ENCODE measurements at places on chromosomes 16 and 17.

GRCh38 chr16:28205117-28205899, 6.5 kb downstream of the XPO6 start:
- DNase-seq = no peak

DNA sequence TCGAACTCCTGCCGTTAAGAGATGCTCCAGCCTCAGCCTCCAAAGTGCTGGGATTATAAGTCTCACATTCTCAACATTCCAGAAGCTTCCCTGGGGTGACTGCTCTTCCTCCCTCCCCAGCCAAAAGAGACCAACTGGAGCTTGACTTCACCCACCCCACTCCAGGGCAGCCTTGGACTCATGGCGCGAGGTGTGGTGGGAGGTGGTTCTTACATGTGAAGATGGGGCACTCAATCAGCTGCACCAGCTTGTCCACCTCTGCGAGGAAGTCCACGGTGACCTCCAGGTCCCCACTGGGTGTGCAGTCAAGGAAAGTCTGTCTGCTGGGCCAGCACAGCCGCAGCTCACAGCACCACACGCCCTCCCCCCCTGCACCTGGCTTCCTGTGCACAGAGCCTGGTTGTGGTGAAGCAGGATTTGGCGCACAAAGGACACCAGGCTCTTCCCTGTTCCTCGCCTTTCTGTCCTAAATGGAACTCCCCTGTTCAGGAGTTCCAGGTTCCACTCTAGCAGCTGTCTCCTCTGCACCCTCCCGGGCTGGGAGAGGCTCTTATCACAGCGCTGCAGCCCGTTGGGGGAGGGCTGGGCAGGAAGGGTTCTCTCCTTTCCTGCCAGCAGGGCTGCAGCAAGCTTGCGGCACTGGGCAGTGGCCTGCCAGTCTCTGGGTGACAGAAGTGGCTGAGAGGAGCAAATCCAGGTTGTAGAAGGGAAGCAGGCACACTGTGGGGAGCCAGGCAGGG, 9.6 kb upstream of the MTSS2 start:
- no peak for DNase-seq

DNA sequence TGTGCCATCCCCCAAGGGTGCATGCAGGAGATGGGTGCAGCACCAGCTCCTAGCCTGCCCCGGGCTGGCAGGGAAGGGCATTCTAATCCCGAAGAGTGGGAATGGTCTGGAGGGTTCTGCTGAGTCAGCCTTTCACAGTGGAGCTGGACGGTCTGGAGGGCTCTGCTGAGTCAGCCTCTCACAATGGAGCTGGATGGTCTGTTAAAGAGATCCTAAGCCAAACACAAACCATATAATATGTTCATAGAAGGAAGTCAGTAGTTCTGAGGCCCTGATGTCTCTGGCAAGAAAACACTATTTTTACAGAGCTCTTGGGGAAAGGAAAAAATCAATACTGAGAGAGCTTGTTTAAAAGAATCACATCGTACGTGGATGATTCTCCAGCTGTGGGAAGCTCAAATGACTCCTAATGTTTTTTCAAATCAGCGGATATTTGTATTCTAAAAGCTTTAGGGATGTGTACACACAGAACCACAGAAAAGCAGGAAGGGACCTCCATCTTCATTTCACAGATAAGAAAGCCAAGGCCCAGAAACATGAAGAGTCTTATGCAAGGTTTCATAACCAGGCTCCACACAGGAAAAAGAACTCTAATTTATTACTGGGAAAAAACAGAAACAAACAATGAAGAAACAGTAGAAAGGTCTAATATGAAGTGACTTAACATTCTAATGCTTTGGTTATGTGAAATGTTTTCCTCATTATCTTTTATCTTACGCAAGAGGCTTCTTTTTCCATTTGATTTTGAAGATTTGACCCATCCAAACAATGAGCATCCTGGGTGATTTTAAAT, 176.3 kb downstream of the VPS53 start:
- no peak for DNase-seq

GRCh38 chr16:14444979-14445810, 184.9 kb downstream of the PARN start:
- no peak for DNase-seq

DNA sequence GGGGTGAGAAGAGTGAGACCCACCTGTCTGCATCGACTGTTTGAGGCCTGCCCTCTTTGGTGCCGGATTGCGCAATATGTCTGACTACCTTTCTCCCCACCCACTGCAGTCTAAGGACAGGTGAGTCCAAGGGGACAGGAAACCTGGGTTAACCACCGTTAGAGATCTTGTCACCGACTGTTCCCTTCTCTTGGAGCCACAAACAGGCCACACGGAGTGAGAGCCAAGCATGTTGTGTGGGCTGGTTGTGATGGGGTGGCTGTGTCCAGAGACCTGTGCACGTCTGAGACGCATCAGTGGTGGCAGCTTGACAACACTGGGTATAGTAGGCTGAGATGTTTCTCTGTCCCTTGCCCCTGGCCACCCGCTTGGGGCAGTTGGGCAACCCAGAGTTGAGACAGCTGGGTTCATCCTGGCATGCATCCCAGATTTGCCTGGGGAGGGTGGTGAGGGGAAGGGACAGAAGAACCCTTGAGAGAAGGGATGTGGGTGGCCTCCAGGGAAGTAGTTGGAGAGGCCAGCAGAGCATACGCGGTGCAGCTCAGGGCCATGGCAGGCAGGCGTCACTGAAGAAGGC, 21.4 kb downstream of the MPRIP start:
- DNase-seq = no peak

DNA sequence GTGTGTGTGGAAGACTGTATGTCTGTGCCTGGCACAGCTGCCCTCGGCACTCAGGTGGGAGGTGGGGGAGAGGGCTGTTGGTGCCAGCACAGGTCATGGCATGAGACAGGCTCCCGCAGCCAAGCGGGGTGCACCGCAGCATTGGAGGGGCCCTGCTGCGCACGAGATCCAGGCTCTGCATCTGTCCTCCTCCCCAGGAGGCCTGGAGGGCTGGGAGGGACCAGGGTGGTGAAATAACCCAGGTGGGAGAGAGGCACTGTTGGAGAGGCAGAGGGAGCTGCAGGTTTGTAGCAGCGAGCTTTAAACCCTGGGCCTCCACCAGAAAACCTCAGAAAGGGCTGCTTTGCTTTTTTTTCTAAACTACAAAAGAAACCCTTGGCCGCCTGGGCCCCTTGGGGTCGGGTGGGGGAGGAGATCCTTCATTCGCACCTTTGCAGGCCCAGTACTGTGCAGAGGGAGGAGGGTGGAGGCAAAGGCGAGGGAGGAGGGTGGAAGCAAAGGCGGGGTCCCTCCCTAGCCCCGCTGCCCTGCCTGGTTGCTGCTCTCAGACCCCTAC, 241.7 kb downstream of the SEC14L1 start:
- DNase-seq = peak; percentile 51

- no peak for DNase-seq
Measured at GRCh38 chr17:68054296-68054900, 18.9 kb downstream of the KPNA2 start.

- DNase-seq = no peak
Measured at GRCh38 chr16:75868636-75869632, 142.6 kb upstream of the CPHXL start.

DNA sequence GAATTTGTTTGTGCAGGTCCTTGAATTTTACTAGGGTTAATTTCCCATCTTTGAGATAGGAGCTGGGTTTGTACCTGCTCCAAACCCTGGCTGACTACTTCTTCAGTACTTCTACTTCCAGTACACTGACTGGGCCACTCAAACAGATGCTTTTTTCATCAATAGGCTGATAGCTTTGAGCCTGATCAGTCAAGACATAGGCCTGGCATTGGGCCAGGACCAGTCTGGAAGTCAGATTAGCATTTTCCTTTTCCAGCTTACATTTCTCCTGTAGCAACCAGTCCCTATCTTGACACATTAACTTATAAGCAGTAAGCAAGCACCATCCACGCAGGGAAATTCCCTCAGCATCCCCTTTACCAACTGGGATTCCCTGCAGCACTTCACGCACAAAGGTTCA, 7.5 kb upstream of the TMEM101 start:
- no peak for DNase-seq

GRCh38 chr17:8630227-8630801, at the start of gene MYH10:
Gene MYH10 (minus strand): TSS chr17:8630725. CDS start chr17:8623246, 7,479 bp downstream.
- DNase-seq = no peak

DNA sequence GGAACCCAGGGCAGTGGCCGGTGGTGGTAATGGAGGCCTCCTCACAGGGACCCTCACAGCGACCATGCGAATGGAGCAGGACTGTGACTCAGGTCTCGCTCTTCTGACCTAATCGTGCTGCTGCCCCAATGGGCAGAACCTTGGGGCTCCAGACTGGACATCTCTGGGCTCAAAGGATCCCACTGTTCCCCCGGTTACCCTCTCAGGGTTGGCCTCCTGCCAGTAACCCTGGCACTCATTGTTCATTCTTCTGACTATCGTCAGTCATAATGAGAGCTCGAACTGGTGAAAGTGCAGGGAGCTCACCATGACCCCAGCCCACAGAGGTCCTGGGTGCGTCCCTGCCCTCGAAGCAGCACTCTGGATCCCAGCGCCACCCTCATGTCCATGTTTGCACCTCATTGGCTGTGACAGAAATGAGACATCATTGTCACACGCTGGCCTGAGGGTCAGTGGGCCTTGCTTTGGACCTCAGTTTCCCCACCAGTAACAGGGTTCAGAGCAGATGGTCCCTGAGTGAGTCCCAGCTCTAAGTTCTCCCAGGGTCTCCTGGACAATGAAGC, 4.0 kb upstream of the NPRL3 start:
- DNase-seq = no peak

GRCh38 chr17:81806461-81807209, 2.7 kb downstream of the GCGR start:
- no peak for DNase-seq

DNA sequence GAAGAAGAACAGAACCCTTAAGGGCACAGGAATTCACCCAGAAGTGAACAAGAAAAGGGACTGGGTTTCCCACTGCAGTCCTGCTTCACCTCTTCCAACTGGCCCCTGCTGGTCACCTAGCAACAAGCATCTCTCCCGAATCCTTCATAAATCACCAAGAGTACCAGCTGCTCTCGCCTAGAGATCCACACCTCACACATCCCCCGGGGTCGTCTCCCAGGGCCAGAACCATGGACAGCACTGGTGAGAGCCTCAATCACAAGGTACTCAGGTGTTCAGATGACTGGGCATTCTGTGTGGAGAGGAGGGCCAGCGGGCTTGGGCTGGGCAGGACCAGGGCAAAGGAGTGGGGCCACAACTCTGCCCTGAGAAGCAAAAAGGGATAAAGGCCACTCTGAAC, 65.9 kb downstream of the CCT6B start:
- DNase-seq = no peak

DNA sequence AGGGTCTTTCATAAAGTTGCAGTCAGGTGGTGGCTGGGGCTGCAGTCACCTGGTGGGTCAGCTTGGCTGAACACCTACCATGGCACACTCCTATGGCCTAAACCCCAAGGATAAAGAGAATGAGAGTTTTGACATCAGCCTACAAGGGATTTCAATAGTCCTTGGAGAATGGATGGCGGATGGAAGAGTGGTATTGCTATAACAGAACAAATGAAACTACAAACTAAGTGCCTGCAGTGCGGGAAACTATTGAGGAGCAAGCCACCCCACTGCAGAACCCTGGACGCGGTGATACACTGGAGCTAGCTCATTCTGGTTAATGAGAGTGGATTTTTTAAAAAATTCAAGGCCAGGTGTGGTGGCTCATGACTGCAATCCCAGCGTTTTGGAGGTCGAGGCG, 3.0 kb upstream of the PRPSAP2 start:
- DNase-seq = no peak

DNA sequence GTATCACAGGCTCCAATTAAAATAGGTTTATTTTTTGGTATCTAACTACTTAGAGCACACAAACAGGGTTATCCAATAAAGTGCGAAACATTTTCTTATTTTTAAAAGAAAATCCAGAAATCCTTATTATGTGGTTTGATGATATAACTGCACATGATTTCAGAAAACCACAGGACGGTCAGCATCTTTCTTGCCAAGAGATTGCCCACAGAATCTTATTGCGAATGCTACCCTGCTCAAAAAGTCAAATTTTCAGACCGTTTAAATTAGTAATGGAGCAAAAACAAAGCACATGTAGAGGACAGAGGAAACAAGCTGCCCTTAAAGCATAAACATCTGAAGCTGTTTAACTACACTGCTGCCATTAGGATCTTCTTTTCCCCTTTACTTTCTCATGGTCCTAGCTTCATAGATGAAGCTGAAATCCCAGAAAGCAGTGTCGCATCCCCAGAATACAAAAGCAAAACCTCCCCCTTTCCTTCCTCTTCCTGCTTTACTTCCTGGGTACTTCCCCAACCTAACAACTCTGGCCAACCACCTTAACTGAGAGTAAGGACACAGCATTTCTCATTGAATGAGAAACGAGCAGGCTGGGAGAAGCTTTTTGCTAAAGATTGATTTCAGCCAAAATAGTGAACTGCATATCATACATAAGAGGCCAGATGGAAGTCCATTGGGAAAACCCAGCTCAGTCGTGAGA, 43.7 kb downstream of the CMTM4 start:
- DNase-seq = no peak
